A172 (cell line): ENCODE measurements at places on chromosomes 1 and 21.
A peak's percentile ranks its signal among the peaks of the same experiment; 100 is the strongest.

GRCh38 chr1:71557138-71557537 lies 476.3 kb upstream of the ZRANB2 start:
- DNase-seq = no peak

DNA sequence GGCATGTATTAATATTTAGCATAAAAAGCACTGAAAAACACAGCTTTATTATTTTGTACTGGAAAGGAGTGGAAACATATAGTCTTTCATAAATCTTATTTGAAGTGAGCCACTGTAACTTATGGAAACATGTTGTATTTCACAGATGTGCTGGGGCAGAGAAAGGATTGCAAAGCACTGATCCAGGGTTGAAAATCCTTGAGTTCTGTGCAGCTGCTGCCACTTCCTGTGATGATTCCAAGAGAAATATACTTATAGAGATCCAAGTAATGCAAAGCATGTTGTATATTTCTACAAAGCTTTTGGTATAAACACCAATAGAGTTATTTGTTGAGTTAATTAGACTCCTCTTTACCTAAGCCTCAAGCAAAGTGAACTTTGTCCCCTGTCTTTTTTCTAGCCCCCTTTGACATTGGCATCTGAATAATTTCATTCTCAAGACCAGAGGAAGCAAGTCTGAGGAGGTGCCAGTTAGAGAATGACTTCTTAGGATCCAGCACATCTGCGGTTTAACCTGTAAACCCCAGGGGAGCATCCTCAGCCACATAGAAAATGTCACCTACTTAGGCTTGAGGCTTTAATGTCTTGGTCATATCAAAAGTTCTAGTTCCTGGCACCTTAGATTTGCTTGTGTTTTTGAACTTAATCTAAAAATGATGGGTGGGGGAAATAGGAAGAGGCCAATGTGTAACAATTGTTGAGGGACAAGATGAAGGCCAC lies 173.3 kb downstream of the FASLG start:
- no peak for DNase-seq

- no peak for DNase-seq
These were observed 30.1 kb downstream of the SZRD1 start for GRCh38 chr1:16397120-16397519.

- DNase-seq = peak; percentile 72
These were observed 32.8 kb upstream of the IFNAR2 start for GRCh38 chr21:33196941-33197374.

DNA sequence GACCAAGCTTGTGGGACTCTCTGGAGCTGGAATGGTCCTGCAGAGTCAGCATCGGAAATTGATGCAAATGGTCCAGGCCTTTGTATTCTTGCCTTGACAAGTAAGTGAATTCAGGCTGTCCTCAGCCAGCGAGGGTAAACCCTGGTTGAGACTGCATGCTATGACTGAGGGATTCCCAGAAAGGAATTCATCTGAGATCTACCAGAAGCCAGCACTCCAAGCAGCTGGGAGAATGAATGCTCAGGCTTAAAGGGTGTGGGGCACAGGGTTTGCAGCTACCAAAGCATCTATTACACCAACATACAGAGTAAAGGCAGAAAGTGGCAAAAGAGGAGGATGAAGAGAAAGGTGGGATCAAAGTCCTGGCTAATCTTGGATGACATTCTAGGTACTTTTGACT lies 257.0 kb upstream of the LYPLAL1 start:
- no peak for DNase-seq

DNA sequence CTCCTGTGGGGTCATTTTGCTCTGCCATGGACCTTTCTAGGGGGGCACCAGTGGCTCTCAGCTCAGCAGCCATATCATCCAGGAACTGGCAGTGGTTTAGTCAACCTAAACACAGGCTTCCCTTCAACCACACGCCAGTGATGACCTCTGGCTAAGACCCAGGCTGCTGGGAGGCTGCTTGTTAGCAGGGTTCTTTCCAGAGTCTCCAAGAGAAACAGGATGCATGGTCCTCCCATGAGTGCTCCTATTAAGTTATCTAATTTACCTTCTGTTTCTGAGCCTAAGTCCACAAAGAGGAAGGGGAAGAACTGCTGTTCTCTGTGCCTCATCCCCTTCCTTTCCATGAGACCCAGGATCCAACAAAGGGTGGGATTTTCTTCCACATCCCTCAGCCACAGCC lies 137.3 kb upstream of the PLXNA2 start:
- no peak for DNase-seq

- DNase-seq = peak; percentile 4
These were observed 88.5 kb upstream of the HMCN1 start for GRCh38 chr1:185645686-185646085.

GRCh38 chr1:9444532-9444931 lies 94.7 kb upstream of the SLC25A33 start:
- DNase-seq = no peak

DNA sequence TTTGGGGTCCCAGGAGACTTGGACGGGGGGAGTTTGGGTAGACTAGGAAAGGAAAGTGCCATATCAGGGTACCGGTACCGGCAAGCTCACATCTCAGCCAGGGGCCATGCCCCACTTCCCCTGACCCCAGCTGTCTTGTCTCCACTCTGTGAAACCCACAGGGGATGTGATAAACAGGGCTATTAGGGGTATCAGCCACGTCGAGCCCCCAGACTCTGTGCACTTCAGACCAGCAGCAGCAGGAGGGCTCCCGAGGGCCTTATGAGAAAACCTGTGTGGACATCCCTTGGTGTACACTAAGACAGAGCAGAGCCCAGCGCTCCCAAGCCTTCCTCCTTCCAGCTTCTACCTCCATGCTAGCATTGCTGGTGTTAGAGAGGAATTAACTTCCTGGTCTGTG lies 46.3 kb downstream of the TNNT2 start:
- no peak for DNase-seq

GRCh38 chr1:220890602-220891001 lies 11.4 kb downstream of the HLX start:
- no peak for DNase-seq

DNA sequence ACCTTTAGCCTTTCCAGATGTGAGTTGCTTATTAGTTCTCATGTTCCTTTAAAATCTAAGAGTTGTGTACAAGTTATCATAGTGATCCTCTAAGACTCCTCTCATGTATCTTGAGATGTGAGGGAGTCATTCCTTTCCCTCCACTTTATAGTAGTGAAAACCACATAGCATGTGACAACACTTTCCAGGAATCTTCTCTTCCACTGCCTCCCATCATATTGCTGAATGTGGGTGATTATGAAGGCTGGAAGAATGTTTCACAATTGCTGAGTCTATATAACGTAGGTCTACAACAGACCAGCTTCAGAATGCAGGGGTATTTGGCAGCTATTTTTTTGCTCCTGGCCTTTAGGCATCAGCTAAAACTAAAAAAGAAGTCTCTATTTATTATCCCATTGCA lies 44.7 kb upstream of the LRRC7 start:
- DNase-seq = peak; percentile 45

DNA sequence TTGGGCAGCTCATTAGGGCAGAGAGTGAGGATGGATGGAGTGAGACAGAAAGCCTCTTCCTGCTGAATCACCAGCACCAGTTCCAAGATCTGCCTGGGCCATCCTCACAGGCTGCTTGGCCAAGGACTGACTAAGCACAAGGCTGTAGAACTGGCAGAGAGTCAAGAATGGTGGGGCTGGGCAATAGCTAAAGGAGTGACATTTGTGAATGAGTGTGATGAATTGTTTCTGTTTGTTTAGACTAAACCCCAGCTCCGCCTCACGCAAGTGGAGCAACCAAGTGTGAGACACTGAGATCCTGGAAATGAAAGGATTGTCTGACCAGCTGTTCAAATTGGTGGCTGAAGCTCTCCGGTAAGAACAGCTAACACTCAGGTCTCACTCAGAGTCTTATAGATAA lies 38.6 kb downstream of the BRINP2 start:
- peak; percentile 89 for DNase-seq

GRCh38 chr1:203308328-203308922 lies 3.1 kb downstream of the BTG2 start:
- DNase-seq = no peak

DNA sequence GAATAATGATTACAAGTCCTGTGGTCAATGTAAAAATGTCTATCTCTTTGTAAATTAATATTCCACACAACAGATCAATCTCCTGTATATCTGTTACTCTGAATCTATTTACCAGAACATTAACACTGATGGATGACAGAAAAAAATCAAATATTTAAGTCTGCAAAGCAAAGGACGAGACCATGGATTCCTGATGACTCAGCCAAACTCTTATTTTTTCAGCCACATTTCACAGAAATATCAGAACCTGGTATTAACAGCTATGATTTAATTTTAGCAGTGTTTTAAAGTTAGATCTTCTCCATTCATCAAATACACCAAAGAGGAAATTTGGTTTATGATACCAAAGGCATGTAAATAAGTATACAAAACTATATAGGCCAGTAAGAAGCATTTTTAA lies 46.1 kb downstream of the FAF1 start:
- no peak for DNase-seq

- no peak for DNase-seq
These were observed 16.1 kb downstream of the SLAMF1 start for GRCh38 chr1:160630523-160631451.

- DNase-seq = no peak
These were observed 18.4 kb upstream of the REG4 start for GRCh38 chr1:119829625-119830024.

GRCh38 chr21:14581902-14582457 lies 35.9 kb upstream of the SAMSN1 start:
- no peak for DNase-seq

DNA sequence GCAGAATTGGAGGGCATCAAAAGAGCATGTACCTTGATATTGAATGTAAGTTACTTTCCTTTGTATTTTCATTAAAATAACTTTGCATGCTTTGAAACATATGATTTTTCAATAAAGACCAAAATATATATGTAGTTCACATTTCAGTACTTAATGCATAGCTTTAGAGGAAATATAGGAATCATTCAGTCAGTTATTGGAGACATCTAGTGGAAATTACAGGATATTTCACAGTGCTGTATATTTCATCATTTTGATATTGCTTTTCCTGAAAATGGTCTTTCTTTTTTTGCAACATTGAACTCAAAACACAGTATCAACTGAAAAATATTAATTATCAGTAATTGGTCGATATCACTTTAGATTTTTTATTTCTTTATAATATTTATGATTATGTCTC lies 375.8 kb downstream of the NCAM2 start:
- no peak for DNase-seq

GRCh38 chr1:161182214-161182613 lies 4.9 kb upstream of the B4GALT3 start:
- peak; percentile 84 for DNase-seq

GRCh38 chr1:159071970-159072582 lies 4.5 kb downstream of the AIM2 start:
- DNase-seq = peak; percentile 78

GRCh38 chr1:238384381-238384780 lies 493.7 kb upstream of the ZP4 start:
- DNase-seq = no peak

GRCh38 chr1:227869279-227869842 lies 53.9 kb downstream of the PRSS38 start:
- peak; percentile 49 for DNase-seq

DNA sequence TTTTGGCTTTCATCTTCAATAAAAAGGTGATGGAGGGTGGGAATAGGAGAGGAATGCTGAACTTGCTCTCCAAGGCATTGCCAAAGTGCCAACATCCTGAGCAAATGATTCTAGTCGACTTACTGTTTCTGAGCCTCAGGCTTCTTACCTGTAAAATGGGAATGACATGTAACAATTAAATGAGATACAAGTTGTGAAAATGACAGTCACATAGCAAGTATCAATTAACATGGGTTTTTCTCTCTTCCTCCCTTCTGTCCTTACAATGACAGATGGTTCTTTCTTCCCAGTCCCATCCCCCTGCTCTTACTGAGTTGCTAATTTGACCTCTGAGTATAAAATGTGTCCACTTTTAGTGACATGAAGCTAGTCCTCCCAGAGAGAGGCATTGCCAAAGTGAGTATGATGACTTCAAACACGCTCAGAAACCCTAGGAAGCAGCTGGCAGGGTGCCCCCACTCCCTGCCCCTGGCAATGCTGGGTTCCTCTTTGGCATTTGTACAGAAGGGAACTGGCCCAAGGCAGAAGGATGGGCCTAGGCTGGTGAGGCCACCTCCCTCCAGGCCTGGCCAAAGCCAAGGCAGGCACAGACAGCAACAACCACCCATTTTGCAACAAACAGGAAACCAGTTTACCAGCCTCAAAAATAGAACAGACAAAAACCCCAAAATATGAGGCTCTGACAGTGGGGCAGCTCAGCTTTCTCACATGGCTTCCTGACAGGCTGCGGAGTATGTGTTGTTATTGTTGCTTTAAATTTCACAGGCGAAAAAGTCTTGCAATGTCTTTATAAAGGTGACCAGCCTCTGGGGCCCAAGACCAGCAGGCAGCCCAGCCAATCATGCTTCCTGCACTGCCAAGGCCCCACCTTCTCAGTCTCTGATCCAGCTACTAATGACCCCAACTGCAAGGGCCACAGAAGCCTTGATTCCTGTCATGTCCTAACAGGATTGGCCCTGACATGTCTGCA lies 115.9 kb downstream of the HIVEP3 start:
- no peak for DNase-seq

GRCh38 chr1:186768906-186769305 lies 59.8 kb upstream of the PLA2G4A start:
- DNase-seq = no peak

DNA sequence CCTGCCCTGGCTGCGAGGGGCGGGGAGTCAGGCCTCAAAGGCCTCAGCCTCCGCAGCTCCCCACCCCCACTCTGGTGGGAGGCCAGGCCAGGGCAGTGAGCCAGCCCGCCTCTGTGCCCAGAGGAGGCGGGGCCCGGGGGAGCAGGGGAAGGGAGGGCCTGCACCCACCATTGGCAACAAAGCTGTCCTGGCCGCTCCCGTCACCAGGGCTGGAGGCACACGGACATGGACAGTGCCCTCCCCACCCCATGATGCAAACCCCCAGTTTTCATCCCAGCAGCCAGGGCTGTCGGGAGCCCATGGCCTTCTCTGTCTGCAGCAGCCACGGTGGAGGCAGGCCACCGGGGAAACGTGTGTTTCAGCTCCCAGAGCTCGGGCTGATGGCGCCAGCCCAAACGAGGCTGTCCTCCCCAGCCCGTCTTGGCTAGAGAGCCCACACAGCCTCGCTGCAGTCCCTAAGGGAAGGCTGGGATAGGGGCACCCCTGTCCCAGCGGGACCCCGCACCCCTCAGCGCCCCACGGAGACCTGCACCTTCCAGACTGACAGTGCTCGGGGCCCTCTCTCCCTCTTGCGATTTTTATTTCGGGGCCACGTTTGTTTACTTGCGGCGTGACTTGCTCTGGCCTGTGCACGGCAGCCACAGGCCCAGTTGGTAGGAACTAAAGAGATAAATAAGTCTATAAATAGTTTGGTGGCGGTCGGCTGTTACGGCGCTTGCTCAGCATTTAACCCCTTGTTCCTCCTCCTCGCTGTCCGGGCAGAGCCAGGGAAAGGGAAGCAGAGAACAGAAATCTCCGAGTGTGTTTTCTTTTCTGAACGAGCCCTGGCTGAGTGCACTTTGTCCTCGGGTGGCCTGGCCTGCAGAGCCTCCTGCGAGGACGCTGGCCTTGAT lies 101.8 kb downstream of the PRDM16 start:
- DNase-seq = no peak

- DNase-seq = peak; percentile 41
These were observed 84.1 kb upstream of the C21orf91 start for GRCh38 chr21:17903029-17903806.
